ENCODE measurements at places on chromosomes 16 and 17.
A peak's percentile ranks its signal among the peaks of the same experiment; 100 is the strongest.

DNA sequence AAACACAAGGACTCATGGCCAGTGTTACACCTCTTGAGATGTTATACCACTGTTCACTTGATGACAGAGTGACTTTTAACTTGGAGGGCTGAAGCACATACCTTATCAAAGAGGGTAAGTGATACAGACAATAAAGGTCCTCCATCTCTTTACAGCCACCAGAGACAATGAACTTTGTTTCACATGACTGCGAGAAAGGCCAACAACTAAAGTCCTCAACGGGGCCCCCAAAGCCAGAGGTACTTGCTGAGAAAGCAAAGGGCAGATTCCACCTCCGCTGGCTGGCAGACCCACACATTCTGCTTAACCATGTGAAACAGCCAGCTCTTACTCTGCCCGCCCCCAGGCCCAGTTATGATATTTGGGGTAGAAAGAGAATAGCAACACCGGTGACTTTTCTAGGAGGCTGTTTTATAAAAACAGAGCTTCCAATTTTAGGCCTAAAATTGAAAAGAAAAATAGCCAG, 21.4 kb downstream of the DCUN1D3 start:
- no peak for DNase-seq

DNA sequence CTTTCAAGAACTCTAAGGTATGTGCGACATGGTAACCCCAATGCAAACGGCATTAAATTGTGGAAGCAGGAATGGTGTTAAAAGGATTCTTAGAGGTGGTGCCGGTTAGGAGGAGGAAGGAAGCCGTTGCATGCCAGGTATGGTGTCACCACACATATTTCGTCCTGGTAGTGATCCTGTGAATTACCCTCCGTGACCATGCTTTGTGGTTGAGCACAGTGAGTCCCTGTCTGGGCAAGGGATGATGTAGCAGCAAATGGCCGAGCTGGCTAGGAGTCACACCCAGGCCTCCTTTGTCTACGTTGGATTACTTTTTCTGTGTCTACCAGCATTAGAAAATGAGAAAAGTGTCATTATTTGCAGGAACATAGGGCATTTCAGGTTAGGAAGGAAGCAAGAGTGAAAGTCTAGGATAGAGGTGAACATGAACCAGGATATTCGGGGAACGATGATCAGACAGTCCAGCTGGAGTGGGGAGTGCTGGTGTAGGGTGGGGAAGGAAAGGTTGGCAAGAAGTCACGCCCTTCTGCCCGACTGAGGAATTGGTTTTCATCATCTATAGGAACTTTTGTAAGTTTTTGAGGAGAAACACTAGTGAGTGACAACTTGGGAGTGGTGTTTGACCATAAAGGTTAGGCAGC, 123.5 kb downstream of the PRKCA start:
- no peak for DNase-seq

- DNase-seq, result no peak
Measured at GRCh38 chr16:19840524-19841110, 44.0 kb downstream of the GPRC5B start.

- DNase-seq, result no peak
Measured at GRCh38 chr17:46109603-46110189, 83.5 kb downstream of the KANSL1 start.

- peak; percentile 95 for DNase-seq
Measured at GRCh38 chr16:84186685-84187437, at the start of gene TAF1C. Gene TAF1C, minus strand, starts transcription at chr16:84187057. Its CDS starts 2,069 bp downstream, at chr16:84184988.

DNA sequence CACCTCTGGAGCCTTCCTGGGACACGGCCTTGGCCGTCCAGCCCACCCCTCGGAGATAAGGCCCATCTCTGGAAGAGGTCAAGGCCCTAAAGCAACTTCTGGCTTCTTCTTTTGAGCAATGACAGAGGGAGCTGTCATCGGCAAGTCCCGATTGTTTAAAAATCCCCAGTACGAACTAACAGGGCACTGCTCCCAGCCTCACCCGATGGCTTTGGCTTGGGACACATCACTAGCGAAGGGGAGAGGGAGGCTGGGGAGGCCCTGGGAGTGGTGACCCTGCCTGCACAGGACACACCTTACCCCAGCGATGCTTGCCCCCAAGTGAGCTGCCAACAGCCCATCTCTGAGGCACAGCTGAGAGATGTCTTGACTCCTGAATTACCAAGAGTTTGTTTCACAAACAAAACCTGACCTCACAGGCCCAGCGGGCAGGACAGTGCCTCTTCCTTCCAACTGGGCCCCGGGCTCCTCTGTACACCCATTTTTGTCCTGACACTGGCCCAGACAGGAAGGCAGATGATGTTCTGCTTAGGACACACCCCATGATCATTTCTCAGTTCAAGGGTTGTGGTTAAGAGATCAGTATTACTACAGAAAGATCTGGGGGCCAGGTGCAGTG, 4.8 kb downstream of the SYNGR2 start:
- no peak for DNase-seq

GRCh38 chr16:15966836-15967546, 17.6 kb downstream of the ABCC1 start:
- DNase-seq, result peak; percentile 70

DNA sequence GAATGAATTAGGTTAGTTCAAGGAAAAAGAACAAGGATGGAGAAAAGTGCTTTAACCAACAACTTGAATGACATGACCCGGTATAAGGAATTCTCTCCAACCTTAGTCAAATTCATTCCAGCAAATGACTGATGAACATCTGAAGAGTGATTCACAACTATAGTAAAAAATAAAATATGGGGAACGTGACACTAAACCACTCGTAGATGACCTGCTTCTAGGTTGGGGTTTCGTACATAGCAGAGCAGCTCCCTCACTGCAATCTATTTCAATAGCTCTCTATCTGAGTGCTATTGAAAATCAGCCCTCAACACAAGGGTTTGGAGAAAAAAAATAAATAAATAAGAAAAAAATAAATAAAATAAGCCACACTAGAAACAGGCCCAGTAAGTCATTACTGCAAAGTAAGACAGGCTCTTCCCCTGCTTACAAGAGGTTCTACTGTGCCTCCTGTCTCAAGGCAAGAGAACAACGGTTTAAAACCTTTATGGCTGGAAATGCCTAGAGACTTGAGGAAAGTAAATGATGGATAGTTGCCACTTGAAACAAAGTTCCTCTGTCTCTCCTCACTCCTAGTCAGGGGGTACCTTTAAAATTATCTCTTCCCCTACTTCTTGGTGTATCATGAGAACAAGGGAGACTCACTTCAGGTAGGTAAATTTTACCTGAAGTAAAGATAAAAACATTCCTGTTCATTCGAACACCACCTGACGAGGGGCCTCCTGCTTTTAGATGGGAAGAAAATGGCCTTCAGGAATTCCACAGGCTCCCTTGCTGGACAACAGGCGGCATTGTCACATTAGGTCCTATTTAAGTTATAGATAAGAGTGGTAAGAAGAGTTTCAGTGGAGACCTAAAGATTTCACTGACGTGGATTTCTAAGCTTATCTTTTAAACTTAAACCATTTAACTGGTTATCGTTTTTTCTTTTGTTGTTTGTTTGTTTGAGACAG, 20.5 kb downstream of the COG7 start:
- no peak for DNase-seq

GRCh38 chr17:1166276-1166675, 13.5 kb downstream of the ABR start:
- no peak for DNase-seq

DNA sequence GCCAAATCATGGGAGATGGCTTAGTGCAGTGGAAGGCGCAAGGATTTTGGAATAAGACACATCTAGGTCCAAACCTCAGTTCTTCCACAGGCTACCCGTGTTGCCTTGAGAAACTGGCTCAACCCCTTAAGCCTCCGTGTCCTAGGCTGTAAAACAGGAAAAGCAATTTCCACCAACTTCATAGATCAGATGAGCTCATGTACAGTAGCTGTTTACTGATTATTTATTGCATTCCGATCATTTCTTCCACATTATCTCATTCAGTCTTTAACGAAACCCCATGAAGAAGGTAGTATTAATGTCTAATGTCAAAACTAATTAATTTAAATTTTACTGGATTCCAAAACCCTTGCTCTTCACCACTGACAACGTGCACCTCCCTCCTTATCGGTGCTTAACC, 231.6 kb downstream of the GRIN2A start:
- no peak for DNase-seq

DNA sequence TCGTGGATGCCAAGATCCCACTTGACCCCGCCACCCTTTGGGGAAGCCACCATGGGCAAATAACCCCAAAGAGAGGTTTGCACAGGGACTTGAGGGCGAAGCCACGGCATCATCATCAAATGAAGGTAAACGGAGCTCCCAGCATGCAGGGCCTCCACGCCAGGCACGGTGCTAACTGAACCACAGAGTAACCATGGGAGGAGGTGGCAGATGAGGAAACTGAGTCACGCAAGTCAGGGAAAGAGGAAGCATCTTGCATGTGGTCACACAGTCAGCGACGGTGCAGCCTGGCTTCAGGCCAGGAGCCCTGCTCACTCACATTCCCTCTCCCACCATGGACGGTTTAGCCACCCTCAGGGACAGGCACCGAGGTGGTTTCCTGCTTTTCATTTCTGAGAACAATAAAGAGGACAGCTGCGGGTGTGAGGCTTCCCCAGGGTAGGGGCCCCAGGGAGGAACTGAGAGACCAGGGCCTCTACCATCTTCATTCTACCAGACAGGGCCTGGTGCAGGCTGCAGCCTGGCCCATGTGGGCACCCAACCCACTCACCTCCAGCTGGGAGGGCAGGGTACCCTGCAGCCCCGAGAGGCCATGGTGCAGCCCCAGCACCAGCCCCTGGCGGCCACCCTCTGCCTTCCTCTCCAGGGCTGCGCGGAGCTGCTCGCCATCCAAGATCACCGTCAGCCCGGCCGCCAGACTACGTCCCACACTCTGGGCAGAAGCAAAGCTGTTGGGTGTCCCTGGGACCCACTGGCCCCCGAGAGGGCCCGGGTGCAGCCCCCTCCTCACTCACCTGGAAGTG, 78.3 kb downstream of the RMI2 start:
- no peak for DNase-seq

- no peak for DNase-seq
Measured at GRCh38 chr17:51725185-51725584, 433.3 kb downstream of the CA10 start.

DNA sequence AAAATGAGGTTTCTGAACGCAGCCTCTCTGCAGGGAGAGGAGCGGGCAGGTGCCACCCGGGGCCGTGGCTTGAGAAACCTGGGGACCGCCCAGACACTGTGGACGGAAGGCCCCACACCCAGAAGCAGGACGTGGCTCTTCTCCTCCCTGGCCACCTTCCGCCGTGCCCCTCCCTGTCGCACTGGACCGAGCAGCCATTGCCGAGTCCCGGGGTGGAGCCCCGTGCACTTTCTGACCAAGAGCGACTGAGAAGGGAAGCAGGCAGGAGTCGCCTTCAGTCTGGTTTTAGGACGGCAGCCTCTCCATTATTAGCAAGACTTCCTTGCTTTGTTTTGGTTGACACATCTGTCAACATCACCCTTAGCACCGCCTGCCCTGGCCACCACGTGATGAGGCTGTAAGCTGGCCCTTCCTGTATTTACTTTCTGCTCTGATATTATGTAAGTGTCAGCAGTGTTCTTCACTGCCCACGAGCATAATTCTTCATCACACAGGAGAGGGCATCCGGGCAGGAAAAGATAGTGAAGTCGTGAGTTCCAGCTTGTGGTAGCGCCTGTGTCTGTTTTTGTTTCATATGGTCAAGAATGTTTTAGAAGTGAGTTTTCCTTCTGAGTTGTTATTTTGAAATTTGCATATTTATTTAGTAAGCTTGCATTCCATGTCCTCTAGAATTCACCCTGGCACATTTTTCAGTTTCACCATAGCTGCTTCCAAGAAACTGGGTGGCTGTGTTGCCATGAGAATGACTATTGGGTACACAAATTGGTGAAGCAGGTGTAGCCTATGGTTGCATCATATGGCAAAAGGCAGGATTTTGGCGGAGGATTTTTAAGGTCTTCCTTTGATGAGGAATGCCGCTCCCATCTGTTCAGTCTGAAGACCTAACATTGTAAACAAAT, 1.0 kb downstream of the HERPUD1 start:
- DNase-seq, result peak; percentile 57

GRCh38 chr16:66128371-66128770, 238.1 kb upstream of the CDH5 start:
- no peak for DNase-seq
